ENCODE measurements at places on chromosomes 5 and 9.

- DNase-seq: no peak
Observed at GRCh38 chr9:130111786-130112537, 58.3 kb downstream of the GPR107 start.

- no peak for DNase-seq
Observed at GRCh38 chr9:83588256-83588655, 34.7 kb upstream of the IDNK start.

GRCh38 chr5:2507611-2508010, 243.9 kb downstream of the IRX2 start:
- no peak for DNase-seq

- DNase-seq: no peak
Observed at GRCh38 chr9:109781086-109781485, 1.1 kb downstream of the PALM2AKAP2 start.

- no peak for DNase-seq
Observed at GRCh38 chr9:90112788-90113187, 508.0 kb downstream of the GADD45G start.

- DNase-seq: no peak
Observed at GRCh38 chr5:30194595-30194994, 998.9 kb upstream of the CDH6 start.

DNA sequence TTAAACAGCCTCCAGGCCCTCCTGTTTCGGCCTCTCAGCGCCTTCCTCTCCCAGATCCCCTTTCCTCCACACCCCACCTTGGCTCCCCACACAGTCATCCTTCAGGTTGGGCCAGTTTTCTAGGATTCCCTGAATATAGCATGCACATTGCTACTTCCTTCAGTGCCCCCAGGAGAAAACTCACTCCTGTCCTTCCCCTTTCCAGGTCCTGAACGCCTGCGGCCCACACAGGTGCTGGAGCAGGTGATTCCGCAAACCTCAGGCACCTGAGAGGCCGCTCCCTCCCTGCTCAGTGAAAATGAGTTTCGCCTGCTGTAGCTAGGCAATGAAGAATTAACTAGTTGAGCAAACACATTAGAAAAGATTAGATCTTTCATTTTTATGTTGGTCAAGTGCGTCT, 185.0 kb downstream of the MED10 start:
- no peak for DNase-seq

DNA sequence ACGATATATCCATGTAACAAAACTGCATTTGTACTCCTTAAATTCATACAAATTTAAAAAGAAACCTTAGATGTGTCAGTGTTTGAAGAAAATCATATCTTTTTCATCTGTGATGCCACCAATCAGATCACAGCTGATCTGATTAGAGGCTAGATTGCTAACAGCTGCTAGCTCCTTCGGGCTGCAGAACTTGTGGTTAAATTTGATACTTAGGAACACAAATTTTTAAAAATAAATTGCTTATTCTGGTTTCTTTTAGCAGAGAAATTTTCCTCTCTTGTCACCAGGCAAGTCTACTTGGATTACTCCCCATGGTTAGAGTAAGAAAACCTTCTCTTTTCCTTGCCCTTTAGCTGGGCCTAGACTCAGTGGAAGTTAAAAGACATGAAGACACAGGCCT, 94.6 kb upstream of the RANBP6 start:
- no peak for DNase-seq

- no peak for DNase-seq
Observed at GRCh38 chr5:137414112-137414755, 84.9 kb downstream of the SPOCK1 start.

DNA sequence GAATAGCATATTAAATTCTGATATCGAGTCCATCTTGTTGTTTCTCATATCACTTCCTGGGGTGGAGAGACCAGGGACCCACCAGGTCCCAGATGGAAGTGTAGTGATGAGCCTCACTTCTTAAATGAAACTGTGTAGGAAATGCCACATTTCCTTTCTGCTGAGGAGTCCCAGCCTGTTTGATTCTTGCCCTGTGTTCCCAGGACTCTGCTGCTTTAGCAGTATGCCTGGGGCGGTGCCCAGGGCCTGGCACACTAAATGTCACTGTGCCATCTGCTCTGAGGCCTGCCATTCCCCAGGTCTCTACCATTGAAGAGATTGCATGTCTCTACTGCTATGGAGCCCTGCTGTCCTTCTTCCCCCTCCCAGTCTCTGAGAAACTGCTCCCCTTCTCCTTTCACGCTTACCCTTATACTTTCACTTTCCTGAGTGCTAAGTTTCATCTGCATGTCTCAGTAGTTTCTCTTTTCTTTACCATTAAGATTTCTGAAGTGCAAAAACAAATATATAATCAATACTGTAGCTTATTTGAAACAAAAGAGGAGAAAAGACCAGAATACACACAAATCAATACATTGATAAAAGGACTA, 260.4 kb downstream of the GABRB2 start:
- DNase-seq: no peak

DNA sequence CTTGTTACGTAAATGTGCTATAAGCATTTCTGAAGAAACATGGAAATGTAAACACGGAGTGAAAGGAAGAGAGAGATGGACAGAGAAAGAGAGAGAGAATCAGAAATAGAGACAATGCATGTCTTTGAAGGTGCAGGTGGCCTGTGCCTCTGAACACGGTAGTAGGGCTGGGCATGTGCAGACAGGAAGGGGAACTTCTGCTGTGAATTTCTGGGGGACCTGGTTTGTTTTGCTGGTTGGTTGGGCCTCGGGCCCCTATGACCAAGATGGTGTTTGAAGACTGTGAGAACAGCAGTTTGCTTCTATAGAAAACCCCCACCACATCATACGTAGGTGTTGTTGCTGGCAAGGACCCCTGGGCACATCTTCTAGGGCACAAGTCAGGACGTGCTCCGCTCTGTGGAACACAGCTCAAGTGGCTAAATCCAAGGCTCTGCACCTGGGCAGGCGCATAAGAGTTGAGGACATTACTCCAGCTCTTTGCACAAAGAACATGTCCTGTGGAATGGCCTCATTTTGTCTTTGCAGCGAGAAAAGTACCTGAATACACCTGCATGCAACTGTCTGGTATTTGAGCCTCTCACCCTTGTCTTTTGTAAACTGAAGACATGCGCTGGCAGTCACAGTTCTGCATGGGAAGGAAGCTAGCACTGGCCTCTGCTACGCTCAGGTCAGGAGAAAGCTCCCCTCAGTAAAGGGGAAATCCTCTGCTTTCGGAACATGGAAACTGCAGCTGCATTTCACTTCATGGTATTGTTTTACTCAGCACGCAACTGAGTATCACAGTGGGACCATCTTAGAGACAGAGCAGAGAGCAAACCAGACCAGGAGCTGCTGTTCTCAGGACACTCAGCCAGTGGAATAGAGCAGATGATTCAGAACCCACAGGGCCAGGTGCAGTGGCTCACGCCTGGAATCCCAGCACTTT, 2.7 kb downstream of the OR2V2 start:
- DNase-seq: no peak

DNA sequence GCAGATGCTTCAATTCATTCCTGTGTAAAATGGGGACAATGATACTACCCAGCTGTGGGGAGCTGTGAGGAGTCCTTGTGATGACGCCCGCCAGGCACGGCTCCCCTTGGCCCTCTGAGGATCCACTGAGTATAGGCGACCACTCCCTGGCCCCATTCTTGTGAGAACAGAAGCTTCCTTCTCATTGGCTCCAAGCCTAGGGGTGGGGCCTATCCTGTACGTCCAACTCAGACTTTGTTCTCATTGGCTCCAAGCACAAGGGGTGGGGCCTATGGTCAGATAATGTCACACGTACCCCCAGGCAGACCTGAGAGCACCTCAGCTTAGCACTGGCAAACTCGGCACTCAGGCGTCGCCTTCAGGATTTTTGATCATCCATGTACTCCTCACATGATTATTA, 232.9 kb upstream of the MVB12B start:
- no peak for DNase-seq

- no peak for DNase-seq
Observed at GRCh38 chr5:2017540-2018389, 135.0 kb upstream of the IRX4 start.

DNA sequence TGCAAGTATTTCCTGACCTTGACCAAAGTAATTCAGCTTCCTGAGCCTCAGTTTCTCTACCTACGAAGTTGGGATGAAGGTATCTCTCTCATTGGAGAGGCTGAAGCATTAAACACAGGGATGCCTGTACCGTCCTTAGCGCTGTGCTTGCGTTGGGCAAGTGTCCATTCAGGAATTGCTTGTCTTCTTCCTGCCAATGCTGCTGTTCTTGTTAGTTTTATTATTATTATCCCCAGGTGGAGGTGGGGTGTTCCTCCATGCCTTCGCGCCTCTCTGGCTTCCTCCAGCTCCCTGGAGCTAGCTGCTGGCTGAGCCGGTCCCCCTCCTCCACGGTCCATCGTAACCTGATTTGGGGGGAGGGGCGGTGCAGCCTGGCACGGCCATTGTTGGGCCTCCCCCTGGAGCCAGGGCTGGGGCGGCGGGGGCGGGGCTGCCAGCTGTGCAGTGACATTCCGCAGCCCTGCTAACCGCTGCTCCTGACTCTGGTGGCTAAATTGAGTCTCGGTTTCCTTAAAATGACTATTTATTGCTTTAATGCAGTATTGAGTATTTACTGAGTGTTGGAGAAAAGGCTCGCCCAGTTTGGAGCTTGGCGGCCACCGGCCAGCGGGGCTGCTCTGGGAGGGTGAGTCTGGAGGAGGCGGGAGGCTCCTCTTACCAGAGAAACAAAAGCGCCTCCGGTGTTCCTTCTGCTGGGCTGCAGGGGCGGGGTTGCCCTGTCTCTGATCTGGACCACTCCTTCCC, 51.3 kb downstream of the LMX1B start:
- DNase-seq: no peak

DNA sequence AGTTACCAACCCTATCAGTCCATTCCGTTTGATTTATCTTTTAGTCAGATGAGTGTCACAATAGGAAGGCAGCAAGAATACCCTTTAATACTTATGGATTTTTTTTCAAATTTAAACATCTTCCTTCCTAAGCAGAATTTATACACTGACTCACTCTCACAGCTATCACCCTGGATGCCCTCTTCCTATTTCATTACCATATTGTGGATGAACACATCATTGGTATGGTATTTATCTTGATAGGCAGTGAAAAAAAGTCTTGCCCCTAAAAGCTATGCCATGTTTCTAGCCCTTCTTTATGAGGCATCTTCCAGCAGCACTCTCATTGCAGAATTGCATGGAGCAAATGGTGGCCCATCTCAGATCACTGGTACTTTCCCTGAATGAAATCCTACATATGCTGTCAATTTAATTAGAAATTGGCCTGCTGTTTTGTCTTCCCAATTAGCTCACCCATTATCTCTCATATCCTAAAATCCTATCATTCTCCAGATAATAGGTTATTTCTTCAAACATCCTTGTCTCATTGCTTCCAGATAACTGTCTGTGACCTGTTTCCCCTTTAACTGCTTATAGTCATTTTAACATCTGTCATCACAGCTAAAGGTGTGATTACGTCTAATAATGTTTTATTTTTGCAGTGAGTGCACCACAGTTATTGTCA, 433.5 kb upstream of the POU5F2 start:
- DNase-seq: no peak

- DNase-seq: no peak
Observed at GRCh38 chr5:42943931-42944631, 96.0 kb downstream of the ANXA2R start.

GRCh38 chr5:103840600-103840999, 278.0 kb upstream of the NUDT12 start:
- no peak for DNase-seq

DNA sequence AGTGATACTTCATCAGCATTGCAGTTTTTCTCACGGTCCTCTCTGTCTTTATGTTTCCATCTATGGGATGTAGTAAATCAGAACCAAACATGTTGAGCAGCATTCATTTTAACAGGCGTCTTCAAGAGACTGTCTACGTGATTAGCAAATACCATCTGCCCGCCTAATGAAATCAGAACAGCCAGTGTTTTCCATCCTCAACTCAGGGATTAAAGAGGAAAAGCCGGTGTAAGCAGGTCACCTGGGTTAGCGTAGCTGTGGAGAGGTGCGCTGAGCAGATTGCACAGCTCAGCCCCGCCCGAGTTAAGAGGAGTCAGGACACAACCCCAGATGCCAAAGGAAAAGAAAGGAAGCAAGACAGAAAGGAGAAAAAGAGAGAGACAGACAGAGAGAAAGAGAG, 54.3 kb upstream of the ANKRD33B start:
- DNase-seq: no peak

DNA sequence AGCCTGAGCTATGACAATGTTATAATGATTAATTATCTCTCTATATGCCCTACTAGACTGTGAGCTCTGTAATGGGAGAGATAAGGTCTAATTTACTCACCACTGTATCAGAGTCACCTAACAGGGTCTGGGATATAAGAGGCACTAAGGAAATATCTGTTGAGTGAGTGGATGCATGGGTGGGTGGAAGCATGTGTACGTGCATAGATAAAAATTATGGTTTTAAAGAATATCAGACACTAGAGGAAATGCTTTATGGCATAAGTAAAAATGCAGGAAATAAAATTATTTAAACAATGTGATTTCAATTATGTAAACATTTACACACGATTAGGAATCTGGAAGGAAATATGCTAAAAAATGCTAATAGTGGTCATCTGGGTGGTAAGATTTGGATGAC, 137.8 kb downstream of the SPOCK1 start:
- DNase-seq: no peak

DNA sequence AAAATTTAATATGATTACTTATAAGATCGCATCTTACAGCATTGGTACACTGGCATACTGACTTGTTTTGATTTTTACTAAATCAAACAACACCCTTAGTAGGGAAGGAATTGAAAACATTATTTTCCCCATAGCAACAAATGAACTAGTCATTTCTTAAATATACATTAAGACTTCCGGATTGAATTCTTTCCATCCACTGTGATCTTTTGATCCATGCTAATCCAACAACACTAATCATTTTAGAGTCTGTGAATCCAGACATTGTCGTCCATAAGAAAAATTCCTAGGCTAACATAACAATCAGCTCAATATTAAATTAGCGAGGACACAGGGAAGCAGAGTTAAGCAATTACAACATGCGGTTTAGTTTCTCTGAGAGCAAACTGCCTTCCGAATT, 21.6 kb upstream of the ERAP1 start:
- no peak for DNase-seq

- peak; percentile 13 for DNase-seq
Observed at GRCh38 chr9:38282756-38283155, 109.7 kb upstream of the ALDH1B1 start.

- no peak for DNase-seq
Observed at GRCh38 chr9:19879062-19879461, 90.2 kb upstream of the SLC24A2 start.

Data from activated CD8-positive, alpha-beta memory T cell treated with anti-CD3 and anti-CD28 coated beads for 24 hours (primary cell).